ENCODE measurements at places on chromosomes 13 and 19.

GRCh38 chr13:40819797-40820315 lies 30.4 kb downstream of the SLC25A15 start:
- DNase-seq = no peak

DNA sequence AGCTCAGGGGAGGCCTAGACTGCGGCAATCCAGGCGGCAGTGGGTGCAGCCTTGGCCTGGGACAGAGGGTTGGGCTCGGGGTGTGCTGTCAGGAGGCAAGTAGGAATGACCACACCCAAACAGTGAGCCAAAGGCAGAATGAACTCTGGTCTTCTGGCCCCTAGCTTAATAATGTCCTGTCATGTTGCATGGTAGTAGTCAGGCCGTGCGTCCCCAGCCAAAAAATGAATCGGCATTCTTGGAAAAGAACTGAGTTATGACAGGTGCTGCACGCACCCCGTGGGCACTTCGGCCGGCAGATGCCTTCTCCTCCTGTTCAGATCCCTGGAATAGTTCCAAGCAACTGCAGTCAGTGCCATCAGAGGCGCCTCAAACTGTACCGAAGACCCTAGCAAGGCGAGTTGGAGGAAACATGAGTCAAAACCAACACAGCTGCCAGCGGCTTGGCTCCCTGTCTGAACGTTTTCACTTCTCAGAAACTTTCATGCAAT lies 55.9 kb downstream of the ATP7B start:
- peak; percentile 53 for DNase-seq

DNA sequence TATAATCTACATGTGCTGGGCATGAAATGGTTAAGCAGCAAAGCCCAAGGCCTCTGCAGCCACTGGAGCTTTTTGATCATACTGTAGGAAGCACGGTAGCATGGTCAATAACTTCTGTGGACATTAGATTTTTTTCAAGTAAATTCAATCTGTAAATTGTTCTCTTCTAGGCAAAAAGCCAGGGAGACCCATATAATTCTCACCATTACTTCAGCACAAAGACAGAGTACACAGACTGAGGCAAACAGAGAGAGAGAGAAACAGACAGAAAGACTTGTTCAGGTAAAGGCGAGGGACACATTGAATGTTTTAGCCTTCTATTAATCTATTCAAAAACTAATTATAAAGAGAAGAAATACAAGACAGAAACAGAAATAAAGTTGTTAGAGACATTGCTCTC lies 349.4 kb downstream of the RFC3 start:
- DNase-seq = no peak

DNA sequence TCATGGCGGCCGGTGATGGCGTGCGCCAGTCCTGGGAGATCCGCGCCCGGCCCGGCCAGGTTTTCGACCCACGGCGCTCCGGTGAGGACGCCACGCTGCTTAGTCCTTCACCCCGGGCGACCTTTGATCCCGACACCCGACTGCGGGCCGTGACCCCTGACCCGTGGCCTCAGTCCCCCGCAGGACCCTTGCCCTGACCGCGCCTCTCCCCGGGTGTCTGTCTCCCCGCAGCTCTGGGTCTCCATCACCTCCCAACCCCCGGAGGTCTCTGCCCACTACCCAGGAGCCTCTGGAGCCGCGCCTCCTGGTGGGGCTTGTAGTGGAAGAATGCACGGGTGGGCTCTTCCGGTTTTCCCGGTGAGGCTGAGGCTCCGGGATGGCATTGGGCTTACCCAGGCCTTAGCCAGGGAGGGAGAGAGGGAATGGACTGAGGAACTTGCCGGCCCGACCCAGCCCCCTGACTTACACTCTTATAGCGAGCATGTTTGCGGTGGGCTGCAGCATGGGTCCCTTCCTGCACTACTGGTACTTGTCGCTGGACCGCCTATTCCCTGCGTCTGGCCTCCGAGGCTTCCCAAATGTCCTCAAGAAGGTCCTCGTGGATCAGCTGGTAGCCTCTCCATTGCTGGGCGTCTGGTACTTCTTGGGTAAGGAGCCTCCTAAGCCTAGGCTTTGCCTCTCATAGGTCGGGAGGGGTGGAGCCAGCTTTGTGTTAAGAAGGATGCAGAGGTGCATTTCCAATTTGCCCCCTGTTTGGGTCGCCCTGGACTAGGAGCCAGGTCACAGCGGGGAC lies 566 bp downstream of the MPV17L2 start:
- no peak for DNase-seq

GRCh38 chr19:36169084-36169760 lies 17.0 kb upstream of the COX7A1 start:
- DNase-seq = no peak

DNA sequence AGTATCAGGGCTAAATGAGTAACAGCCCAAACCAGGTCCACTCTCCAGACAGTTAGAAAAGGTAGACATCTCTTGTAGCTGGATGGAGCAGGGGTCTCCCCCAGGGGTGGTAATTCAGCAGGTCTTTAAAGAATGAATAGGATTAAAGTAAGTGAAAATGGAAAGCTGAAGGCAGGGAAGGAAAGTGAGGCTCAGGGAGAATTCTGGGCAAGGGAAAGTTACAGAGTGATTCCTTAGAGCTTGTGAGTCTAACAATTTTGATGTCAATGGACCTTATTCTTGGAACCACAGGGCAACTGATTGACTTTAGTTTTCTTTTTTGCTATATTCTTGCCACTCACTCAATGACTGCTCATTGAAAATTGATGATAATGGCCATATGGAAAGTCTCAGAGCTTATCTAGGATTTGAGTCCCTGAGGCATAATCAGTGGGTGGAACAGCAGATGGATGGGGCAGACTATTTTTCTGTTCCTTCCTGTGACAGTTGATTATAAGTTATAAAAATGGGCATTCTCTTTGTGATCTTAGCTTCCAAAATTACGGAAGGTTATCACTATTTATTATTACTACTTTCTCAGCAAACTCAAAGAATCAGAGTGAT lies 76.9 kb downstream of the LRCH1 start:
- no peak for DNase-seq

- DNase-seq = no peak
Measured at GRCh38 chr19:17304386-17305215, 1.1 kb upstream of the MRPL34 start.

DNA sequence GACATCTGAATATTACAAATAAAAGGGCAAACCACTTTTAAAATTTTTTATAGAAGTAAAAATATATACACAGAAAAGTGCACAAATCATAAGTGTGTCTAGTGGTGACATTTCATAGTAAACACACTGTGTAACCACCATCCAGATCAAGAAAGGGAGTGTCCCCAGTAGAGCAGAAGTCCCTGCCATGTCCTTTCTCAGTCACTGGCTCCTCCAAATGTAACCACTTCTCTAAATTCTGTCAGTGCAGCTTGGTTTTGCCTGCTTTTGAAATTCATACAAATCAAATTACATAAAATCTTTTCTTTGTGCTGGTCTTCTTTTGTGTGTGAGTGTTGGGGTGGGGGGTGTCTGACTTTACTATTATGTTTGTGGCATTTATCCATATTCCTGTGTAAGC lies 116.5 kb downstream of the RBM26 start:
- no peak for DNase-seq

- no peak for DNase-seq
Measured at GRCh38 chr13:46527237-46527636, 25.7 kb upstream of the LRCH1 start.

- no peak for DNase-seq
Measured at GRCh38 chr13:98482476-98483444, 94.1 kb downstream of the STK24 start.

GRCh38 chr13:99484473-99484872 lies 16.8 kb upstream of the TM9SF2 start:
- no peak for DNase-seq

- no peak for DNase-seq
Measured at GRCh38 chr13:74073274-74073673, 60.9 kb downstream of the KLF12 start.

- no peak for DNase-seq
Measured at GRCh38 chr13:71597150-71597549, 269.9 kb downstream of the DACH1 start.

- DNase-seq = no peak
Measured at GRCh38 chr13:25493931-25494640, 122.3 kb downstream of the ATP8A2 start.

DNA sequence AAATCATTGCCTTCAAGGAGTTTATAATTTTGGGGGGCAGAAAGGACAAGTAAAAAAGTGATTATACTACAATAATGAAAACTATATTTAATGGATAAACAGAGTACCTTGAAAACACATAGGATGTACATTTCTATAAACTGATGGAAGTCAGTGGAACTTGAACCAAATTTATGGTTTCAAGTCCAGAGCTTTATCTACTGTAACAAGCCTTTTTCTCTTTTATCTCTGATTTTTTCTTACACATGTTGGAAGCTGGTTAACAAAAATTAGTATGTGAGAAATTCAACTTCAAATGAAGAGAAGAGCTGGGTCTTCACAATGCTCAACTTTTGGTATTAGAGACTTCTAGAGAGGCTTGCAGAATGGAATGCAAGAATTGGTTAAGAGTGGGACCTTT lies 393.6 kb downstream of the LMO7 start:
- no peak for DNase-seq

- DNase-seq = no peak
Measured at GRCh38 chr13:44365008-44365407, 8.6 kb upstream of the SERP2 start.

DNA sequence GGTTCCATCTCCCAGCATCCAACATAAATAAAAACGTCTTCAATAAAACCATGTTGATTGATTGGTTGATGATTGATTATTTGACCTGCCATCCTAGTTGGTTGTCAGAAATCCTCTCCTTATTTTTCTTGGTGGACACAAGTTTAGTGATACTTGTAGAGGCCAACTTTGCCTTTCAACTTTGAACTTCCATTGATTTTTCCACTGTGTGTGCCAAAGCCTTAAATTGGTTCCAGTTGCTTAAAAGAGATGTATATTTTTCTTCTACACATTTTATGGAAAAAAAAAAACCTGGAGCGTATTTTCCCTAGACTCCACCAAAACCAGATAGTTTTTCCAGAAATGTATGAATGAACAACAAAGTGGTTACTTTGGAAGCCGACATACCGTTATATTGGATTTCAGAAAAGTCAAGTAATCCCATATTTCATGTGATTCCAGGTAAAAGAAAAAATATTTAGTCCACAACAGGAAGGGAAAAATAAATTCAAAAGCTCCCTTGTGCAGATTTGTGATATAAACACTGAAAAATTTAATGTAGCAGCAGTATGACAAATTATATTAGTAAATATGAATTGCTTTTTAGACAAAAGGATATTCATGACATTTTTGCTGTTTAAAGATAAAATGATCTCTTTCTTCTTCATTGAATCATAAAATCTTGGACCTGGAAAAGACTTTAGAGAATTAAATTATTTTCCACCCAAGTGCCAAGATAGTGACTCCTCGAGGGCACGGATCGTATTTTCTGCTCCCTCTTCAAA lies 85.2 kb downstream of the MBNL2 start:
- DNase-seq = no peak

DNA sequence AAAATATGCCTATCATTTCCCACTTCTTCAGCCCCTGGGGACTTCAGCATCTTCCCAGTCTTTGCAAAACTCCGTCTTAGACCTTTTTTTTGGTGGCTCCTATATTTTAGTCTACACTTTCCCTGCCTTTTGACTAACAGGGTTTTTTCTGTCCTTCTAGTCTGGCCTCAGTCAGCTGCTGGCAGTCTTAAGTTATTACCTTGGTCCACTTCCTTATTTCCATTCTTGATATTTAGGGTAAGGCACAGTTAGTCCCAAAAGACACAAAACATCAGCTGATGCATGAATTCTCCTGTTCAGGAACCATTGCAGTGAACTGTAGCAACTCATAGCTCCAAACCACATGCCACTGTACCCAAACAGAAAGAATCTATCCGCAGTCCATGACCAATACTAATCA lies 234.6 kb upstream of the RFC3 start:
- DNase-seq = no peak

GRCh38 chr19:57978586-57979289 lies 4.4 kb upstream of the C19orf18 start:
- no peak for DNase-seq

DNA sequence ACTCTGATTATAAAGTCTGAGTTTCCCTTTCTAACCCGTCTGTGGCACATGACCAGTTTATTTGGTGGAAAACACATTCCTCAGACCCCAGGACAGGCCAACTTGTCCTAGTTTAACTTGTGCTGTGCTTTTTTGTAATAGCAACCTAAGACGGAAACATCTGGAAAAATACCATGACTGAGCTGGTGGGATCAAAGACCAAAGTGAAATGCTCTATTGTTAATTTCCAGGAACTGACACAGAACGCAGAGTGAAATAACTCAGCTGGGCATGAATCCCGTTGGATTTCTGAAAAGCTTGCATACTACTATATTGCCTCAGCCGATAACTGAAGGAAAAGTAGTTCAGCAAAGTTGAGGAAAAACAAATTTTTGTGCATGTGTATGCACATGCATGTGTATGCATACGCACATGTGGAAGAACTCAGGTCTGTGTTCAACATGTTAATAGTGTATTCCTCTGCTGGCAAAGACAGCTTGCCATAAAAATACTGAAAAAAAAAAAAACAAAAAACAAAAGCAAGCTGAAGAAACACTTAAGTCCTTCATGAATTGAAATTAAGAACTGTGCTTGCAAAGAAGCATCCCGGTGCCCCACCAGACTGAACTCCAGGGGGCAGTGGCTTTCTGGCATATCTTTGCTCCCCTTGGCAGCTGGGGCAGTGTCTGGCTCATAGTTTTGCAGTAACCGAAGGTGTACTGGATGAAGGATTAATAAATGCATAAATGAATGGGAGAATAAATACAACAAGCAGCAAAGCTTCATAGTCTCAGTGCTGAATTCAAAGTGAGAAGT lies 187.8 kb downstream of the LHFPL6 start:
- no peak for DNase-seq

GRCh38 chr13:45953082-45953481 lies 99.5 kb downstream of the ZC3H13 start:
- no peak for DNase-seq

DNA sequence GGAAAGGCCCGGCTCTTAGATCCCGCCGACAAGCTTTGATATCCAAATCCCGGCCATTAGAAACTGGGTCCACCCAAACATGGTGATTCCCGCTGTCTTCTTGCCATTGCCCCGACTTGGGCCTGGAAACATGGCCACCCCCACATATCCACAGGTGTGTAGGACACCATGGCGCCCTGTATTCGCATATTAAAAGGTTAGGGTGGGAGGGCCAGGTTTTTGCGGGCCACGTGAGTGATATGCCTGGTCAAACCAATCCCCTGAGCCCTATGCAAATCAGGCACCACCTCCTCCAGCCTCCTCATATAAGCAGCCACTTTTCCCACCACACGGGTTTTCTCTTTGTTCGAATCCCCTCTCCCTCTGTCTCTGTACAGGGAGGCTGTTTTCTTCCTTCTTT lies 766.4 kb downstream of the UQCRFS1 start:
- DNase-seq = no peak

GRCh38 chr19:42121656-42122069 lies 10.6 kb downstream of the POU2F2 start:
- no peak for DNase-seq

Measured in K562 (cell line).